ENCODE measurements at places on chromosomes 4 and X.

GRCh38 chr4:52825460-52826090, 36.5 kb upstream of the RASL11B start:
- DNase-seq: no peak

GRCh38 chrX:71910986-71911730, 513 bp downstream of the NHSL2 start:
- no peak for DNase-seq

GRCh38 chr4:156941940-156942548, 29.6 kb downstream of the PDGFC start:
- peak; percentile 98 for DNase-seq

GRCh38 chr4:78437608-78438088, 113.9 kb upstream of the ANXA3 start:
- no peak for DNase-seq

GRCh38 chr4:140004549-140004895, 149.5 kb downstream of the MAML3 start:
- DNase-seq: peak; percentile 55

GRCh38 chr4:8537041-8537461, 43.1 kb upstream of the GPR78 start:
- peak; percentile 88 for DNase-seq

GRCh38 chr4:47213539-47213938, 182.2 kb downstream of the GABRB1 start:
- peak; percentile 13 for DNase-seq

DNA sequence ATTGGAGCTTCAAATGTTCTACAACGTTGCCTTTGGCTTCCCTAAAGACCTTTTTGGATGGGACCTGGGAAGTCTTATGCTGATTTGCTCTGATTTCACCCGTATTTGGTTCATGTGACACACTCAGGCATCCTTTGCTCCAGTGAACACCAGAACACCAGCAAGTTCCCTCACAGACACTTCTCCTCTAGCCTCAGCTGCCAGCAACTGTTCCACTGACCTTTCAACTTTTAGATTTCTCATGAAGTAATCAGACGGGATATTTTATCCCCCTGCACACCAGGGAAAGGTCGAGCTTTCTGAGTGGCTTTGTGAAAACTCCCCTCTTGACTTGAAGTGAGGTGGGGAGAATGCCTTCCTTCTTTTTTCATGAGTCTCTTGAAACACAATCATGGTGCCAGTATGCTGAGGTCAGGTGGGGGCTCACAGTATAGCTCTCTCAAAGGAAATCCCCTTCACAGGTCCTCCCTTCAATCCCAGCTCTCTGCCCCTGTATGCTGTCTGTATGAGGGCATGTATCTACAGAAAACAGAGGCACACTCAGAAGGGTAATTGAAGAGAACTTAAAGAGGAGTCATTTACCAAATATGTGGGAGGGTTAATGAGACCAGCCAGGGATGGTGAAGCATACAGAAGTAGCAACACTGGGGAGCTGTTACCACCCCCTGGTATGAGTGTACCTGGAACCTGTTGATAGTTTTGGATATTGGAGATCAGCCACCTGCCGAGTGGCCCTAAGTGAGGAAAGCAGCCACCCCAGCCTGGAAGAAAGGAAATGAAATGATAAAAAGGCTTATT, 62.7 kb downstream of the FGFBP1 start:
- no peak for DNase-seq

- DNase-seq: no peak
These were observed 115.4 kb upstream of the STK26 start for GRCh38 chrX:131907488-131908314.

DNA sequence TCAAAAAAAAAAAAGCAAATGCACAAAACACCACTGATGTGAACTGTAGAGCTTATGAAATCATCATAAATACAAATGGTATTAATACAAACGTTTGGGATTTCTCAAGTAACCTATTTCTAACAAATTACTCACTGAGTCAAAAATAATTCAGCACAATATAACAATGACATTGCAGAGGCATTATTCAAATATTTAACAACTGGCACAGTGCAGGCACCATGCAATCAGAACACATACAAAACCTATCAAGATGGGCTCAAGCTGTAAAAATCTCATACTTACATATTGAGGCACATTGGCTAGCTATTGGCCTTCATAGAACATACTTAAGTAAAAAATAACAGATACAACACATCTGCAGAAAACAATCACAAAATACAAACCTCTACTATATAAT, 81.1 kb downstream of the LRBA start:
- DNase-seq: no peak

DNA sequence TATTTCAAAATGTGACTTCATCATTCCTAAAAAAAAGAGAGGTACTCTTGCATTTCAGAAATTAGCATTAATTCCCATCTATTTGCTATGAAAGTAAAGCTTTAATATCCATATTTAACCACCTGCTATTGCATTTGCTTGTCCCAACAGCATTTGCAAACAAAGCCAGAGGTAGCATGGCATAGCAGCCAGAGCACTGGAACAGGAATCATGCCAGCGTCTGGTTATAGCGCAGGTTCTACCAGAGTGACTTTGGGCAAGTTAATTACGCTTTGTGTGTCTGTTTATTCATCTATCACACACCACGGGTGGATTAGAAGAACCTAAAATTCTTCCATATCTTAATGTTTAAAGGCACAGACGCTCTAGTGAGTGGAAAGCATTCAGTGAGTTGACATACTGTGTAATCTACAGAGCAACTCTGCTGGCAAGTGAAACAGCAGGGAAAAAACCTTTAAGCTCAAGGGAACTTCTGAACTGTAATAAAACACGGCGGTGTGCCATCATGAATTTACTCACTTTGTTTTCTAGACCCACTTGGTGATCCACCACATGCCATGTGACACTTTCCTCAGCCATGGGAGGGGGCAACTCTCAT, 76.6 kb upstream of the QRFPR start:
- no peak for DNase-seq

- DNase-seq: no peak
These were observed 79.1 kb downstream of the NPFFR2 start for GRCh38 chr4:72110886-72111285.

DNA sequence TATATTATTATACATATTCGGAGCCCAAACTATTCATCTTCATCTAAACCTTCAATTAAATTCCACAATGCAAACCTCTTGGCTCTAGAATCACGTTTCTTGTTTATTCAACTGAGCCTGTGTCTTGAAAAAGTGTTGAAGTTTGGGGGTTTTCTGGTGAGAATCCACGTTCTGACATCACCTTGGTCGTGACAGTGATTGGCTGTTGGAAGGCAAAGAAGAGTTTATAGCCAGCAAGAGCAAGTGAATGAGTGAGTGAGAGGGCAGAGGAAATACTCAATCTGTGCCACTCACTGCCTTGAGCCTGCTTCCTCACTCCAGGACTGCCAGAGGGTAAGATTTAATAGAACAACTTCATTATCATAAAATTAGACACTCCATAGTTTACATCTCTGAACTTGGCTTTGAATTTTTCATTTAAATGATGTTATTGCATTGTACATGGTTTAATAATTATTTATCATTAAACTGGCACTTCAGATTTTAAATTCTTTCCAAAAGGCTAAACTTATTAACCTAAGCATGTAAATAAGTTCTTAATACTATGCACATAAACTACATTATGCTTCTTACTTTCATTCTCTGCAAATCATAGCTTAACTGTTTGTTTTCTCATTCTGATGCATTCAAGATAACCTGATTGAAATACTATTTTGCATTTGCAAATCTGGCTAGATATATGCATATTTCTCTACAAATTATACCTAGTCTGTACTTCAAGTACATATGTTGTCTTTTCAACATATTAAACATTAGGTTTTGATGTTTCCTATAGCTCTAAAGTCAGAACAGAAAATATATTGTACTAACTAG, at the start of gene IBSP:
IBSP (plus strand) TSS at position 254 of the 813 bp plus-strand sequence. CDS start 2,808 bp downstream, outside the sequence.
- DNase-seq: no peak

- DNase-seq: no peak
These were observed 716 bp downstream of the FHIP1A start for GRCh38 chr4:151409470-151410313.

GRCh38 chrX:11540532-11541377, 125.0 kb downstream of the ARHGAP6 start:
- DNase-seq: no peak

- no peak for DNase-seq
These were observed 9.9 kb downstream of the PRDM8 start for GRCh38 chr4:80207172-80207583.

GRCh38 chr4:76605099-76605563, 170.1 kb downstream of the SHROOM3 start:
- DNase-seq: peak; percentile 52

DNA sequence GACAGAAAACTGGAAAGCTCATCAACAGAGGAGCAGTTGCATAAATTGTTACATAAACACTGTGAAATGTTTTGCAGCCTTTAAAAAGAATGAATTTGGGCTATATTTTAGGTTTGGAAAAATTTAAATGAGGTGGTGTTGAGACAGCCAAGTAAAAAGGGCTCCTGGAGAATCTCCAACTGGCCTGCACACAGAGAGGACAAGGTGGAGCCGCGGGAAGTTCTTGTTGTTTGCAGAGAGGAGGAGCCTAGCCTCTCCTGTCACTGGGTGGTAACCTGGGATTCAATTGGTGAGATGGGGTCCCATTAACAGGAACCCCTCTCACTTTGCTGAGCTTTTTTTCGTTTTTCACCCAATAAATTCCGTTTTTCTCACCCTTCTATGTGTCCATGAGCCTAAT, 13.4 kb downstream of the GIMD1 start:
- DNase-seq: no peak

DNA sequence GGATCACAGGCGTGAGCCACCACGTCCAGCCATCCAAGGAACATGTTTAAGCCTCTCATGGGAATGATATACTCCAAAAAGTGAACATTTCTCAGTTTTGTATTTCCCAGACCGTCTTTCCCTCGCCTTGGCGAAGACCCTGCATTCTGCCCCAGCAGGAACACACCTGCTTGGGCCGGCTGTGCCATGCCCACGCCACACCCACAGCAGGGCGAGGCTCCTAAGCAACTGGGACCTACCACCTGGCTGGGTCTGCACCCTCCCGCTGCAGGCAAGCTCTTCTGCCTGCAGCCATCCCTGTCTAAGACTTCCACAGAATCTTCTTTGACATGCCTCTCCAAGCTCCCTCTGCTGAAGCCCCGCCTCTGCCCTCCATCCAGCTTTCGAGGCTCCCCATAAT, 3.6 kb downstream of the CCNQ start:
- no peak for DNase-seq

DNA sequence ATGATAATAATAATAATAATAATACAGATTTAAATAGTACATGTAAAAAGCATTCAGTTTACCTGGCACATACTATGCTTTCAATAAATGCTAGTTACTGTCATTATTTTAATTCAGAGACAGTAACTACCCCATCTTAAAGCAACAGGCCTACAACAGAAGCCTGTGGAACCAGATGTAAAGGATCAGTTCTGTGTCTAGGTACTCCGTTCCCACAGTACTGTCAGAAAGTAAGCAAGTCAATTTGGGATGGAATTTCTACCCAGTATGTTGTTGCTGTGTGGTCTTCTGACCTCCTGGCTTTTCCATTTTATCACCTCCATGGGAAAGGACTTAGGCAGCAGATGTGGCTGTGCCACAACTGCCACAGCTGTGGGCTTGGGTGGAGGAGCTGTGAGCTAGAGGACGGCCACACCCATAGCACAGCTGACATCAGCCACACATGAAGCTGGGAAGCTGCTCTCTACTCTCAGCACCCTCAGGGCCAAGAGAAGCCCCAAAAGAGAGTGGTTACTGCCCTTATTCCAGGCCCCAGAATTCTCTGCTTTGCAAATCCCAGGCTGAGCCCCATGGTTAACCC, 102.8 kb downstream of the CBR4 start:
- peak; percentile 79 for DNase-seq

DNA sequence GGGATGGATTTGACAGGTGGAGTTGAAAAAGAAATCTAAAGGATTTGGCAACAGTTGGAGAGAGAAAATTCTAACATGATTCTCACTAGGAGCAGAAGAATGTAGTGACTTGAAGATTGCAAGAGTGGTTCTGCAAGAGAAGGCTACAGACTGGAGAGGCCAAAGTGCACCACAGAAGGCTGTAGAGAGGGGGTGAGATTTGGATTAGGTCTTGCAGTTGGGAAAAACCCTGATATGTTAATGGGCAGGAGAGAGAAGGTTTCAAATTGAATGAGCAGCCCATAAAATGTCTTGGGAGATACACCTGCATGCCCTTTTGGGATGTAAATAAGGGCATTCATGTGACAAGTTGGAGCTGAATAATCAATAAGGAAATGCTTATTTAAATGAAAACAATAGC, 14.7 kb upstream of the VEGFD start:
- no peak for DNase-seq

DNA sequence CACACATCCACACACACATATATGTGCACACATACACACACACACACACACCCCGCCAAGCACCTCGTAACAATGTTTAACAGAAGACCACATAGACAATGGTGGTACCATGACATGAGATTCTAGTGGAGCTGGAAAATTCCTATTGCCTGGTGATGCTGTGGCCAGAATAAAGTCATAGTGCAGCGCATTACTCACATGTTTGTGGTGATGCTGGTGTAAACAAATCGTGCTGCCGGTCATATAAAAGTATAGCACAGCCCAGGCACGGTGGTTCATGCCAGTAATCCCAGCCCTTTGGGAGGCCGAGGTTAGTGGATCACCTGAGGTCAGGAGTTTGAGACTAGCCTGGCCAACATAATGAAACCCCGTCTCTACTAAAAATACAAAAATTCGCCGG, 275.2 kb downstream of the TRIML1 start:
- DNase-seq: no peak

DNA sequence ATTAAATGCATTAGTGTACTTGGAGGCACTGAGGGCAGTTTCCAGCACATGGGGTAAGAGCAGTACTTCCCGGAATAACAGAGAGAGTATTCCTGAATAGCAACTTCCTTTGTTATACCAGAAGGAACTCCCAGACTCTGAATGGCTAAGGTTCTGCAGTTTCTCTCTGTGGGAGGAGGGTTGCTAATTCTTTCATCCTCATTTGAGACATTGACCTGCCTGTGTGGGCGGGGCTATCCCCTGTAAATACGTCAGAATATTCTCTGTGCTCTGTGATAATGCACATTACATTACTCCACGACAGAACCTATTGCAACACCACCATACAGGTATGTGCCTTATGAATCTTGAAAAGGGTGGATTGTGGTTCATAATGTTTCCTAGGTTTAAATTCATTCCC, 52.7 kb downstream of the SPINK2 start:
- DNase-seq: no peak

GRCh38 chr4:169266081-169266480, 4.7 kb downstream of the SH3RF1 start:
- DNase-seq: no peak

- DNase-seq: no peak
These were observed 83.6 kb downstream of the MID1 start for GRCh38 chrX:10536744-10537143.

DNA sequence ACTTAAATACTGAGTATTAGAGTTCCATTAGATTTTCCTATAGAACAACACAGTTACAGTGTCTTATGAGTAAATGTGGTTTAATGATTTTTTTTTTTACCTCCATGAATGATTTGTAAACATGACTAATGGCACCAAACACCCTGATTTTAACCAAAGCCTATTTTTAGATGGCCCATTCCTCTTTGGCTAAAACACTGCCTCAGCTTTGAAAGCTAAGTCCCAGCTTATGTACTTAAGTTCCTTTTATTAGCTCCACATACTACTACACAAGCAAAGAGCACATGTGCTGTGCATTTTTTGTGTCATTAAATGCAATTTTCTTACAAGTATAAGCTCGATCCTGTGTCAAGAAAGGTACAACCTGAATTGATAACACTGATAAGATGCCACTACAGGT, 575.6 kb upstream of the PITX2 start:
- DNase-seq: peak; percentile 13

GRCh38 chr4:142974328-142974727, 128.2 kb upstream of the INPP4B start:
- no peak for DNase-seq
